ENCODE measurements at places on chromosomes 2 and 18. TPM values are rescaled to one million over a fixed set of nuclear protein-coding genes. Genes with fewer than 3 reads are reported as not detected.

COLEC12 gene
- 61.7 TPM for total RNA-seq

CRYGD gene
- not detected for total RNA-seq

CRYGC gene
- total RNA-seq, result not detected

DPYSL5 gene
- total RNA-seq, result not detected

SLC20A1 gene
- total RNA-seq, result 40.6 TPM
